ENCODE measurements at places on chromosomes 7 and 10. TPM values are rescaled to one million over a fixed set of nuclear protein-coding genes. Genes with fewer than 3 reads are reported as not detected.

DNA sequence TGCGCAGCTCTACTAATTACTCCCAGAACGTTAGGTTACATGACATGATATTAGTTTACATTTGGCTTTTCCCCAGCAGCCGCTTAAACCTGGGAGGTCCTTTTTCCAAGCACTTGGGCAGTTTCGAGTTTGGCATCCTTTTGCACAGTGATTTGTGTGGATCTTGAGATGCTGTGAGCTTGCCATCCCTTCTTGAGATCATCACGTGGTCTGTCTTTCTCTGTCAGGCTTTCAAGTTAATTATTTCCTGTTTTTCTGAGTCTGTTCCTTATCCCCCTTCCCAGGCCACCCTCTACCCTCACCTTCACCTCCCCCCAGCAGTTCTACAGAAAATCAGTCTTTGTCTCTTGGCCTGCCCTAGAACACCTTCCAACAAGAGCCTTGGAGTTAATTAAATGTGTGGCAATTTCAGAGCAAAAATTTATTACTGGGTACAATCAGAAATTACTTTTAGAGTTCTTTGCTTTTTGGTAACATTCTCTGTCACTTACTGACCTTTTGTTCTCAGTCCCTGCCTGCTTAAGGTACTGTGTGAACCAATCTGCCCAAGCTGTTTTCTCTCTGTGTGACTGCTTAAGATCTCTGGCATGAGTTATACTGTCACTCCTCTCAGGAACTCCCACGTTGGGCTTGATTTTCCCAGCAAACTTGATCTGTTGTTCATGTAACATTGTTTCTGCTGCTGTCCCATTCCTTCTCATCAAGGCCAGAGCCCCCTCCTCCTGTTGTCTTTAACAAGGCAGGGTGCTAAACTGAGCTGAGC, 3.1 kb upstream of the SLF2 start:
- H3K4me3 ChIP-seq, result no peak overlapping the region
- H3K27me3 ChIP-seq, result no peaks in the 10 kb centered on the region
- DNase-seq, result no peak
- H3K4me1 ChIP-seq, result peaks cover 25% of the 10 kb centered on the region
- no peak overlapping the region for H3K27ac ChIP-seq
- no peaks in the 10 kb centered on the region for H3K36me3 ChIP-seq

- no peaks in the 10 kb centered on the region for H3K27me3 ChIP-seq
- H3K36me3 ChIP-seq, result no peaks in the 10 kb centered on the region
- H3K4me1 ChIP-seq, result no peaks in the 10 kb centered on the region
- no peak for DNase-seq
- no peak overlapping the region for H3K4me3 ChIP-seq
Measured at GRCh38 chr7:34275624-34276023, 370.3 kb downstream of the BMPER start.

Gene PHTF2
- 15.4 TPM for total RNA-seq

- H3K27me3 ChIP-seq, result no peaks in the 10 kb centered on the region
- H3K4me1 ChIP-seq, result peaks cover 24% of the 10 kb centered on the region
- H3K27ac ChIP-seq, result no peak overlapping the region
- DNase-seq, result no peak
- no peaks in the 10 kb centered on the region for H3K36me3 ChIP-seq
- H3K4me3 ChIP-seq, result no peak overlapping the region
Measured at GRCh38 chr10:110837418-110838171, 34.1 kb upstream of the PDCD4 start.

GRCh38 chr10:16894821-16895220, 77.6 kb upstream of the RSU1 start:
- no peak overlapping the region for H3K27ac ChIP-seq
- H3K4me3 ChIP-seq, result no peak overlapping the region
- no peaks in the 10 kb centered on the region for H3K4me1 ChIP-seq
- no peaks in the 10 kb centered on the region for H3K36me3 ChIP-seq

DNA sequence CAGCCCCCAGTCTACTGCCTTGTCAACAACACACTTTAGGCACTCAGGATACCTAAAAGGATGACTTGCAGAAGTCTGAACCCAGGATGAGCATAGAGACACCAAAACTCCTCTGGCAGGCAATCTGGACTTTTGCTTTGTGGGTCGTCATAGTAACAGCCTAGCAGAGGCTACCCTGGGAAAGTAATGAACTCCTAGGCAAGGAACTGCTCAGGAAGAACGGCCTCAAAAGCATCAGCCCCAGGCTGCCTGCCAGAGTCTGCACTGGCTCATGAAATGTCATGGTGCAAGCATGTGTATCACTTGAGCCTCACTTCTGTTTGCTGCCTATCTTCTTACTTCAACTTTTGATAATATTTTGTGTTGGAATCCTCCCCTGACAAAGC, 715.1 kb downstream of the GRID1 start:
- H3K27me3 ChIP-seq, result no peaks in the 10 kb centered on the region
- no peaks in the 10 kb centered on the region for H3K36me3 ChIP-seq
- no peak overlapping the region for H3K27ac ChIP-seq
- H3K4me1 ChIP-seq, result no peaks in the 10 kb centered on the region

DNA sequence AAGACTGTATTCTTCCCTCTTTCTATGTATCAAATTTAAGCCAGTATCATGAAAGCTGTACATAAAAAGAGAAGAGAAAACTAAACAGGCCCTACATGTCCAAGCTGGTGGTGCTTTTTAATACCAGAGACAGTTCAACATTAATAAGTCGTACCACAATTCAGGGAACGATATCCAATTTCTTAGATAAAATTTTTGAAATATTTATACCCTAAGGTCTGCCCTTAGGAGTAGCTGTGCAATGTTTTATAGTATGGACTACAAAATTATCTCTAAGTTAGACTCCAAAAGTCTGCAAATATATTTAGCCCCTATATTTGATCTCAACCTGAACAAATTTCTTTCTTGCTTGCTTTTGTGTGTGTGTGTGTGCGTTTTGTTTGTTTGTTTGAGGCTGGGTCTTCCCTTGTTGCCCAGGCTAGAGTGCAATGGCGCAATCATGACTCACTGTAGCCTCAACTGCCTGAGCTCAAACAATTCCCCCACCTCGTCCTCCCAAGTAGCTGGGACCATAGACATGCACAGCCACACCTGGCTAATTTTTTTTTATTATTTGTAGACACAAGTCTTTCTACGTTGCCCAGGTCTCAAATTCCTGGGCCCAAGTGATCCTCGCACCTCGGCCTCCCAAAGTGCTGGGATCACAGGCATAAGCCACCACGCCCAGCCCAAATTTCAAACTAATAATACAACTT, 13.2 kb downstream of the ARHGAP19 start:
- no peak overlapping the region for H3K4me3 ChIP-seq
- H3K27ac ChIP-seq, result no peak overlapping the region
- H3K4me1 ChIP-seq, result no peaks in the 10 kb centered on the region
- H3K36me3 ChIP-seq, result no peaks in the 10 kb centered on the region

Gene VPS37D
- 9.8 TPM for total RNA-seq

DNA sequence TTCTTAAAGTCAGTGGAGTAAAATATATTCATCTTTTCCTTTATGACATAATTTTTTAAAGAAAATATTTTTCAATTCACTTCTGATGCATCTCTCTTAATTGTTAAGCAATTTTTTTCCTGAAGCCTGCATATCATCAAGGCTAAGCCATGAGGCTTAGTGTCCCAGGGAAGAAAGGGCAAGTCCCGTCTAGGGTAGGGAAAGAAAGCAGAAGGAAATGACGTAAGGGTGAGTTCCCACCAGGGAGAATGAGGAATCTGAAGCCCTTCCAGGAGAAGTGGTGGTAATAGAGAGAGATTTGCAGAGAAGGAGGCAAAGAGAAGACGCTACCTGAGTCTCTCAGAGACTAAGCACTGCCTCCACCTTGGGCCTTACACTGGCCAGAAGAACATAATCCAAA, 96.8 kb upstream of the NFE2L3 start:
- H3K4me1 ChIP-seq, result no peaks in the 10 kb centered on the region
- H3K27me3 ChIP-seq, result no peaks in the 10 kb centered on the region
- H3K27ac ChIP-seq, result peak overlapping the region; percentile 94
- no peaks in the 10 kb centered on the region for H3K36me3 ChIP-seq
- DNase-seq, result no peak
- no peak overlapping the region for H3K4me3 ChIP-seq

DNA sequence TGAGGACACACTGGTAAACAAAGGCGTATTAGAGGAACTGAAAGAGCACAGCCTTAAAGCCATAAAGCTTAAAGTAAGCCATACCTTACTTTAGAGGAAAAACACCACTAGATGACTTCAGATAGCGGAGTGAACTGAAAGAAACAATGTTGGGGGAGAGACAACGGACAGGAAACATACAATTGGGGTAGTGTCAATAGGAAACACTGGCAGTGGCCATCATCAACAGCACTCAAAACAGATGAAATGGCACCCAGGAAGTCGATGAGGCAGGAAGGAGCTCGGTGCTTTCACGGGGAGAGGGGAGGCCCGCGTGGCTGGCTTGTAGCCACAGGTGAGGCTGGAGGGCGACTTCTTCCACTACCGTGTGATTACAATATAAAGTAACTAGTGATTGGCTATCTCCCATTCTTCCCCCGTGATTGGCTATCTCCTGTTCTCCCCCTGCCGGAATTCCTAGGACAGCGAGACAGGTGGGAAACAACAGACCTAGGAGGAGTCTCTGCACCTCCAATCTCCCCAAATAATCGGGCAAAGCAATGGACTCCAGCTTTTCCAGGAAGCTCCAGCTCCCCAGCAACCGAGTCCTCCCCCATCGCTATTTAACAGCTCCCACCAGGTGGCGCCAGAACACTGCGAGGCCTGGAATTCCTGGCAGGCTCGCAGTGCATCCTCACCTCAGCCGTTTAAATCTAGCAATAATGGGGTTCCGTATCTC, 2.4 kb upstream of the TAS2R38 start:
- peak; percentile 97 for DNase-seq
- H3K27ac ChIP-seq, result no peak overlapping the region
- H3K4me3 ChIP-seq, result peak overlapping the region; percentile 42
- no peaks in the 10 kb centered on the region for H3K36me3 ChIP-seq

DNA sequence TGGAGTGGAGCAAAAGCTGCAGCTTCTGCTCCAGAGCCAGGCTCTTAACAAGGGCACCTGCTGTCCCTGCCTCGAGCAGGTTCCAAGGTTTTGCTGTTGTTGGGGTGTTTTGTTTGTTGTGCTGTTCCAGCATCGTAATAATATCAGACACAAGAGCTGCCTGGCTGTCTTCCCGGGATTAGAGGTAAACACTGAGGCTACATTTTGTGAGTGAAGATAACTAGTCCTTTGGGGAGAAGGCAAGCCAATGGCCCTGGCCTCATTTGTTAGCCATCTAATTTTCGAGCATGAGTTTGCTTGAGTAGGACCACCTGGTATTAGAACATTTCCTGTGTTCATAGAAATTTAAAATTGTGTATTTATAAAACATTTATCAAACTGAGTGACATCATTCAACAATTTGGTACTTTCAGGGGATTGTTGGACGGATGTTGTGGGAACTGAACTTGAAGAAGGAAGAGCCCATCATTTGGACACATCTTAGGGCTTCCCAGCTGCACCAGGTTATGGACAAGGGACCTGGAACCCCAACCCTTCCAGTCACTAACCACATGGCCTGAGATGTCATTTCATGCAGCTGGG, 555.0 kb downstream of the TNS3 start:
- DNase-seq, result no peak
- H3K4me1 ChIP-seq, result no peaks in the 10 kb centered on the region
- H3K4me3 ChIP-seq, result no peak overlapping the region
- no peaks in the 10 kb centered on the region for H3K27me3 ChIP-seq
- no peaks in the 10 kb centered on the region for H3K36me3 ChIP-seq
- no peak overlapping the region for H3K27ac ChIP-seq

DNA sequence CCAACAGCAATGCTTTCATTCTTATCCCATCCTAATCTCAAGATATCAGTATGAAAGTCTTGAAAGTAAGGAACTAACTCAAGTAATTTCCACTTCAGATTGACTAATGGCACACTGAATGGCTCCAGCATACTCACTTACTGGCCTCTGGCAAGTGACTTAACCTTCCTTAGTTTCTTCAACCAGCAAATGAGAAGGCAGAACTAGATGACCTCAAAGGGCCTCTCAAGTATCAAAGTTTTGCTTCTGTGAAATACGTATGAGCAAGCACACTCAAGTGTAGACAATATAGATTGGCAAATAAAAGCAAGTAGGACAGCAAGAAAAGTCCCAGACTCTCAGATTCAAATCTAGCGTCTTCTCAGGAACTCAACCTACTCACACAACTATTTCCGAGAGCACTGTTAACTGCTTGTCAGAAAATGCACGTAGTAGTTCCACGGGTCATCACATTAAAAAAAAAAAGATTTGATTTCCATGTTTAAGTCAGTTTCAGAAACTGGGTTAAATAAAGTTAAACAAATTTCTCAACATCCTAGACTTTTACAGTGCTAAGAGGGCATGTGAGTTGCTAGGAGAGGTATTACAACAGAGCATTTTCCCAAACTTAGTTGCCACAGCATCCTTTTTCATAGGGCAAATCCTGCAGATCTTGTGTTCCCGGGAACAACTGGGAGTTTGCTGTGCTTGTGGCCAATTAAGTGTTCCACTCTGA, 276.9 kb upstream of the KLF14 start:
- H3K27me3 ChIP-seq, result no peaks in the 10 kb centered on the region
- H3K36me3 ChIP-seq, result no peaks in the 10 kb centered on the region
- H3K4me1 ChIP-seq, result no peaks in the 10 kb centered on the region
- no peak overlapping the region for H3K27ac ChIP-seq

DNA sequence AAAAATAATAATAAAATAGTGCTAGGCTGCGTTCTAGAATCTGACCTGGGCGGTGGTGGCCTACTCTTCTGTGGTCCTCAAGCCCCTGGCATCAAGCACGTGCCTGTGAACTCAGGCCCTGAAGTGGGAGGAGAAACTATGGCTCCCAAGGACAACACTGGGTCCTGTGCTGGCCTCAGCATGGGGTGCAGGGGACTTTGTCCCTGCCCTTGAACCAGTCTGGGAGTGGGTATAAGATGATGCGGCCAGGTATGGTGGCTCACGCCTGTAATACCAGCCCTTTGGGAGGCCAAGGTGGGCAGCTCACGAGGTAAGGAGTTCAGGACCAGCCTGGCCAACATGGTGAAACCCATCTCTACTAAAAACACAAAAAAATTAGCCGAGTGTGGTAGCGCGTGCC, 5.5 kb downstream of the ZP3 start:
- no peak overlapping the region for H3K4me3 ChIP-seq
- H3K27me3 ChIP-seq, result no peaks in the 10 kb centered on the region
- DNase-seq, result no peak
- no peaks in the 10 kb centered on the region for H3K4me1 ChIP-seq

Gene ENTPD7
- 26.6 TPM for total RNA-seq

GRCh38 chr7:30988351-30989005, 24.7 kb downstream of the GHRHR start:
- peaks cover 6% of the 10 kb centered on the region for H3K27me3 ChIP-seq
- H3K4me3 ChIP-seq, result no peak overlapping the region
- H3K27ac ChIP-seq, result no peak overlapping the region
- H3K4me1 ChIP-seq, result no peaks in the 10 kb centered on the region
- DNase-seq, result peak; percentile 67

Gene NUTM2A
- total RNA-seq, result 1.5 TPM

GRCh38 chr10:4082861-4083260, 297.9 kb upstream of the KLF6 start:
- H3K27me3 ChIP-seq, result no peaks in the 10 kb centered on the region
- no peak overlapping the region for H3K27ac ChIP-seq
- no peaks in the 10 kb centered on the region for H3K36me3 ChIP-seq
- peaks cover 6% of the 10 kb centered on the region for H3K4me1 ChIP-seq
- no peak overlapping the region for H3K4me3 ChIP-seq

GRCh38 chr7:26853788-26854393, 10.5 kb downstream of the SKAP2 start:
- no peak overlapping the region for H3K4me3 ChIP-seq
- no peak overlapping the region for H3K27ac ChIP-seq
- no peak for DNase-seq
- no peaks in the 10 kb centered on the region for H3K36me3 ChIP-seq
- peaks cover 63% of the 10 kb centered on the region for H3K27me3 ChIP-seq

- no peak overlapping the region for H3K4me3 ChIP-seq
- H3K36me3 ChIP-seq, result no peaks in the 10 kb centered on the region
- no peak overlapping the region for H3K27ac ChIP-seq
- H3K4me1 ChIP-seq, result no peaks in the 10 kb centered on the region
- no peak for DNase-seq
Measured at GRCh38 chr10:48652344-48652743, 32.3 kb upstream of the WDFY4 start.

Gene INMT
- 1.4 TPM for total RNA-seq

Gene GOLGA7B
- total RNA-seq, result 0.27 TPM
